Breast epithelium (tissue), 4 donors: ENCODE measurements at places on chromosomes 13 and 19. TPM values are rescaled to one million over a fixed set of nuclear protein-coding genes. Genes with fewer than 3 reads are reported as not detected.

- no peak for DNase-seq
Measured at GRCh38 chr13:52353193-52353592, 52.8 kb downstream of the THSD1 start.

DNA sequence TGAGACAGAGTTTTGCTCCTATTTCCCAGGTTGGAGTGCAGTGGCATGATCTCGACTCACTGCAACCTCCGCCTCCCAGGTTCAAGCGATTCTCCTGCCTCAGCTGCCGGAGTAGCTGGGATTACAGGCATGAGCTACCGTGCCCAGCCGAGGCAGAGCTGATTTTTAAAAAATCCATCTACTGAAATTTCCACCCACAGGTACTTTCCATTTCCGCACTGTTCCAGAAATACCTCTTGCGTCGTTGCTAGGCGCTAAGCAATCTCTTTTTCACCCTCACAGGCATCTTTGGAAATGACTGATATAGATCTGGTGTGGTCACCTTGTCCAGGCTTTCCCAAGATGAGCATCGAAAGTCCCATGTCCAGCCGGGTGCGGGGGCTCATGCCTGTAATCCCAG lies 9.4 kb downstream of the TMEM38A start:
- DNase-seq: no peak

- no peak for DNase-seq
Measured at GRCh38 chr19:36125557-36125956, 10.3 kb downstream of the TBCB start.

- no peak for DNase-seq
Measured at GRCh38 chr13:93259527-93260080, 33.0 kb downstream of the GPC6 start.

GRCh38 chr13:50401049-50401505 lies 385.8 kb downstream of the KCNRG start:
- no peak for DNase-seq

The MUC16 gene
- 16.2 TPM for total RNA-seq
